ENCODE measurements at places on chromosomes 6 and 20.

GRCh38 chr6:19759117-19759880, 77.9 kb upstream of the ID4 start:
- DNase-seq: no peak

GRCh38 chr20:5945963-5946362, 4.4 kb downstream of the TRMT6 start:
- DNase-seq: no peak

GRCh38 chr6:137150072-137150471, 23.4 kb downstream of the IL22RA2 start:
- DNase-seq: no peak

GRCh38 chr6:18748314-18748713, 361.2 kb downstream of the RNF144B start:
- no peak for DNase-seq

DNA sequence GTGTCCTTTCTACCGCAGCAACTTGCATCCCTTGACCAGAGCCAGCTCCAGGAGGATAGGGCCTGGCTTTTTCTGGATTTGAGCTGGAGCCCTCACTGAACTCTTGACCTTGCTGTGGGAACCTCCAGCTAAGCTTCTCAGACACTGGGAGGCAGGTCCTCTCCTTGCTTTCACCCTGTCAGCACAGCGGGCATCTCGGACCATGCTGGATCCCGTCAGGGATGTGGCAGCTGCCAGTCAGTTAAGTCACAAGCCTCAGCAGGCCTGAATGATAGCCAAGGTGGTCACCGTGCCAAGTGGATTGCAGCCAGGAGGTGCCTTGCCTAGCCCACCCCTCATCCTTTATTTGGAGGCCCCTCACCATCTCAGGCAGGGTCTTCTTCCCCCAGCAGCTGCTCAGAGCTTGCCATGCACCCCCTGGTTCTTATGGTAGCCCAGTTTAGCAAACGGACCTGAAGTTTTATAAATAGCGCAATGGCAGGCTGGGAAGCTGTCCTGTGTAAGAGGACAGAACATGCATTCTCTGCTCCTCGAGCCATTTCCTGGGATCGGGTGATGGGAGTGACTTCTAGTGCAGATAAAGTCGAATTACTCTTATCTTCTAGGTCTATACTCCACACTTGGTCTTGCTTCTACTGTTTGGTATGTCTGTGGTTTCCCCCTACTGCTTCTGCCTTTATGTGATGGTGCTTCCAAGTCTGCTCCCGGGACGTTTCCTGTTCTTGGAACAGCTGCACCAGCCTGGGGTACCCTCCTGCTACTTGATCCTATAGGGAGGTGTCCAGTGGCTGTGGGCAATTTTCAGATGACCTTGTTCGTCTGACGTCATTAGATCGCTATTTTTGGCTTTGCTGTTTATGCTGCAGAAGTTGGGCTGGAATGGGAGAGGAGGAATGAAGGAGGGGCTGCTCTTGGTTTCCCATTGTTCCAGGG, 7.1 kb upstream of the MYLK2 start:
- no peak for DNase-seq

DNA sequence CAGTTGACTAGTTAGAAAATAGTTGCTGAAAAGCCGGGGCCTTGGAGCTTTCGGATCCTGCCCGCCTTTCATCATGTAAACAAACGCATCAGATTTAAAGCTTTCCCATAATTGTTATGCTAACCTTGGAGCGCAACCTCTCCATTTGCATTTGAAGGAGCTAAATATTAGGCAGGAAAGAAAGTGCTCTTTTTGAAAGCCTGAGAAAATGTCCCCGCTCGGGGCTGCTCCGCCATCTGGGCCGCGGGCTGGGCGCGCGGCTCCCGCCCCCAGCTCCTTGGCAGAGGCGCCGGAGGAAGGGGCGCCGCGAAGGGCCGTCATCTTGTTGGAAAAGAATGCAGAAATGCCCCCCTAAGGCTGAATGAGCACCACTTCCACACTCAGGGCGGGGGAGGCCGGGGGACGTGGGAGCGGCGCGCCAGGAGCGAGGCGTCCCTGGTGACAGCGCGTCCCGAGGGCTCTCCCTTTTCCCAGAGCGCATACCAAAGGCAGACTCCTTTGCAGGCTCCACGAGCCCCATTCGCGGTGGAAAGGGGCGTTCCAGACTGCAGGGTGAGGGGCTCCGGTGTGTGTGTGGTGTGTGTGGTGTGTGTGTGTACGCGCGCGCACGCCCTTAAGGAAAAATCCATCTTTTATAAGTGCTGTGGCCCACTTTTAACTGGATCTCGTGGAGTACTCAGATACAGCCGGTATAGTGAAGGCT, 145.6 kb upstream of the ID4 start:
- DNase-seq: no peak

DNA sequence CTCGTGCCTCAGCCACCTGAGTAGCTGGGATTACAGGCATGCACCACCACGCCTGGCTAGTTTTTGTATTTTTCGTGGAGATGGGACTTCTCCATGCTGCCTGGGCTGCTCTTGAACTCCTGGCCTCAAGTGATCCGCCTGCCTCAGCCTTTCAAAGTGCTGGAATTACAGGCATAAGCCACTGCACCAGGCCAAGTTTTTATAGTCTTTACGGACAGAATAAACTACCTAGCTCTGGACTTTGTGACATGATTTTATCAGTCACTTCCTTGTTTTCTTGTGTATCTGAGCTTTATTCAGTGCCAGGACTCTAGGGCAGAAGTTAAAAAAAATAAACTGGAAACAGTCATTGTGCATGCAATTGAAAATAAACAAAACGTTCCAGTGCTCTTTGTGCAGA, 46.7 kb upstream of the RALGAPA2 start:
- no peak for DNase-seq

DNA sequence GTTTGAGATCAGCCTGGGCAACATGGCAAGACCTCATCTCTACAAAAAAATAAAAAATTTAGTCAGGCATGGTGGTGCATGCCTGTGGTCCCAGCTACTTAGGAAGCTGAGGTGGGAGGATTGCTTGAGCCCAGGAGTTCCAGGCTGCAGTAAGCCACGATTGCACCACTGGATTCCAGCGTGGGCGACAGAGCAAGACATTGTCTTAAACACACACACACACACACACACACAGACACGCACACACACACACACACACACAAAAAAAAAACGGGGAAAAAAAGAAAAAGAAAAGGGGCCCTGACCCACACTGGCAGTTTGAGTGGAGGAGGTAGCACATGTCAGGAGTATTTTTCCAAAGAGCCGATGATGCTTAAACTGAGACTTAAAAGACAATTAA, 122.2 kb downstream of the AFG1L start:
- DNase-seq: no peak
